AG09319 (cell line): ENCODE measurements at places on chromosomes 1 and 21.

DNA sequence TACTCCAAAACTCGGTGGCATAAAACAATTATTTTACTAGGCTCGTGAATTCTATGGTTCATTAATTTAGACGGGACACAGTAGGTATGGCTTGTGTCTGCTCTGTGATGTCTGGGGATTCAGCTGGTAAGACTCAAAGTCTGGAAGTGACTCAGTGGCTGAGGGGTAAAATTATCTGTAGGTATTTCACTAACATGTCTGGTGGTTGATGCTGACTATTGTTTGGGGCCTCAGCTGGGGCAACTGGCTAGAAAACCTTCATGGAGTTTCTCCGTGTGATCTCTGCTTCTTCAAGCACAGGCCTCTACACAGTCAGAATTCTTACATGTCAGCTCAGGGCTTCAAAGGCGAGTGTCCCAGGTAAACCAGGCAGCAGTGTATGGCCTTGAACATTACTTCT, 41.2 kb upstream of the KLF17 start:
- no peak for DNase-seq

DNA sequence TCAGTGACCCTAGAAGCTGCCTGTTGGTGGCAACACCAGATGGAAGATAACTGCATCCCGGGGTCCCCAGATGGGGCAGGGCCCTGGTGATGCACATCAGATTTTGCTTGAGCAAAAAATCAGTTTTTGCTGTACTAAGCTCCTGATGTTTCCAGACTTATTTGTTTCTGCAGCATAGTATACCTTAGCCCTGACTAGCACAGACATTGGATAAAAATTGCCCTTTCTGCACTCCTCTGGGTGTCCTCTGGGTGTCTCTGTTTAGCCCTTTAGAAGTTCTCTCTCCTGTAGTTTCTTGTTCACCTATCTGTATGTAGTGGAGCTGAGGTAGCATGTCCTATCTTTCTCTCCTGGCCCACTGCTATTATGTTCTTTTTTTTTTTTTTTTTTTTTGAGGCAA, 30.3 kb upstream of the PLA2G2C start:
- DNase-seq = no peak

GRCh38 chr1:4655674-4656532, 1.5 kb downstream of the AJAP1 start:
- DNase-seq = no peak

- no peak for DNase-seq
Measured at GRCh38 chr1:86505564-86505902, 36.8 kb downstream of the CLCA1 start.

DNA sequence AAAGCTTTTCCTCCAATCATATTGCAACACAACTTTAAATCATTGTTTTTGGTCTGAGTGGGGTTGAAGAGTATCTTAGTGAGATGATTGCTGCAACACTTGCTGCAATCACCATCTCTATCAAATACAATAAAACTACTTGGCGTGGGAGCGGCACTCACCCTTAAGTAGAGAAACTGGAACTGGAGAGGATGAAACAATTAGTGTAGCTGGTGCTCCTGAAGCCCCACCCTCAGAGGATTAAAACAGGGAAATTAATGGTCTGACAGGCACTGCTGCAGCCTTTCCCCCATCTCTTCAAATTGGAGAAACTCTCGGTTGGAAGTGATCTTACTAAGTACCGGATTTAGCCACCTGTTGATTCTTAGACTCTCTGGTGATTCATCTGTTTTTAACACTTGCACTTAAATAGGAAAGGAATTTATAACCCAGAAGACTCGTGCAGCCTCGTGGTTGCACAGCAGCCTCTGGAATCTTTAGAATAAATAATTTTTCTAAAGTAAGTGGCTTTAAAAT, 80.5 kb upstream of the KIF26B start:
- no peak for DNase-seq

- no peak for DNase-seq
Measured at GRCh38 chr1:10340930-10341590, 57.8 kb upstream of the PGD start.

DNA sequence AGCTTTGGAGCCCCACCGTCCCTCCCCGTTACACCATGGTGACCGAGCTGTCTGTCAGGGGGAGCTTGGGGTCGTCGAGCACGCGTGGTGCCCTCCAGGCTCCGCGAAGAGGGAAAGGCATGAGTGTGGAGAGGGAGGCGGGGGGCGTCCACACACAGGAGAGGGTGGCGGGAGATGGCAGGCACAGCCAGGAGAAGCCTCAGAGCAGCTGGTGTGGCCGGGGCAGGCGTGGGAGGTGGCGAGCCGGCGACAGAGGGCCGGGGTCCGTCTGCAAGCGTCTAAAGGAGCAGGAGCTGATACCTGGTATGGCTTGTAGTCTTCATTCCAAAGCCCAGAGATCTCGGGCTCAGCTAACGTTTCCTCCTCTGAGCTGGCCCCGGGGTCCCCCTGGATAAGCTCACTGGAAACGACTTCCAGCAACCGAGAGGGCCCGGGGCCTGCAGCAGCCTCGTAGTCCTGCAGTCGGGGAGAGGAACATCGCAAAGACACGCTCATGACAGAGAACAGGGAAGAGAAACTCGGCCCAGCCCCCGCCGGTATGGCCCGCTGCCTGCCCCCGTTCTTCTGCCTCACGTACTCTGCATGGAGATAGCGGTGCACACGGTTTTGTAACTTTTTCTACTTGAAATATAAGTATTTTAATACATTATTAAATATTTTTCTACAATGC, 37.4 kb downstream of the CFAP74 start:
- DNase-seq = no peak

DNA sequence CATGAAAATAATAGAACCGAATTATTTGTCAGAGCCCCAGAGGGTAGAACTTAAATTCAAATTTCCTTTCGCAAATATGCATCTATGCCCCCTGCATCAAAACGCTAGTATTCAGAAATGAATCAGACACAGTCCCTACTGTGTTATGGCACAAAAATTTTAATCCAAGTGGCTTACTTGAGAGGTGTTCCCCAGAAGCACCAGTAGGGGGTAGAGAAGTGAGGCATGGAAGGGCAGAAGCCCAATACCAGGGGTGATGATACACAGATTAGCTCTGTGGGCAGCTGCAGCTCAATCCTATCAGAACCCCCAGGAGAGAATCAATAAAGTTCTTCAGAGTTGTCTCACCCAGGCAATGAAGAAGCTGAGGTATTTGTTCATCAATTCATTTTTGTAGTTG, 342.2 kb downstream of the OMA1 start:
- DNase-seq = no peak

DNA sequence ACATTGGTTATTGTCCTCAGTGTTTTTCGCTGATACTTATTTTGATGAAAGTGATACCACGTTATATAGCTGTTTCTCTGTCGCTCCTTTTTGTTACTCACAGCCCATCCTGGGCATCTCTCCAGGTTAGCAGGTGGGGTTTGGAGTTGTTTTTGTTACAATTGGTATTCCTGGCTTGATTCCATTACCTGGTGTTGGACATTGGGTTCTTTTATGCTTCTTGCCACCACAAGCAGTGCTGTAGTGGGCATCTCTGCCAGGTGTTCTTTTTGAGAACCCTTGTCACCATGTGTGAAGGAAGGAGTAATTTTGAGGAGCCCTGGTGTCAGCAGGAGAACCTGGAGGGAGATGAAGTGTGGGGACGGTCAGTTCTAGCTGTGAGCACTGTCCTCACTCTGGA, 47.5 kb upstream of the PWP2 start:
- DNase-seq = no peak

- DNase-seq = no peak
Measured at GRCh38 chr1:229408458-229409037, 25.3 kb downstream of the ACTA1 start.
